CD4-positive, alpha-beta T cell treated with Interleukin-17A for 1 hour (primary cell): ENCODE measurements at places on chromosomes 12 and 14.
A peak's percentile ranks its signal among the peaks of the same experiment; 100 is the strongest.

DNA sequence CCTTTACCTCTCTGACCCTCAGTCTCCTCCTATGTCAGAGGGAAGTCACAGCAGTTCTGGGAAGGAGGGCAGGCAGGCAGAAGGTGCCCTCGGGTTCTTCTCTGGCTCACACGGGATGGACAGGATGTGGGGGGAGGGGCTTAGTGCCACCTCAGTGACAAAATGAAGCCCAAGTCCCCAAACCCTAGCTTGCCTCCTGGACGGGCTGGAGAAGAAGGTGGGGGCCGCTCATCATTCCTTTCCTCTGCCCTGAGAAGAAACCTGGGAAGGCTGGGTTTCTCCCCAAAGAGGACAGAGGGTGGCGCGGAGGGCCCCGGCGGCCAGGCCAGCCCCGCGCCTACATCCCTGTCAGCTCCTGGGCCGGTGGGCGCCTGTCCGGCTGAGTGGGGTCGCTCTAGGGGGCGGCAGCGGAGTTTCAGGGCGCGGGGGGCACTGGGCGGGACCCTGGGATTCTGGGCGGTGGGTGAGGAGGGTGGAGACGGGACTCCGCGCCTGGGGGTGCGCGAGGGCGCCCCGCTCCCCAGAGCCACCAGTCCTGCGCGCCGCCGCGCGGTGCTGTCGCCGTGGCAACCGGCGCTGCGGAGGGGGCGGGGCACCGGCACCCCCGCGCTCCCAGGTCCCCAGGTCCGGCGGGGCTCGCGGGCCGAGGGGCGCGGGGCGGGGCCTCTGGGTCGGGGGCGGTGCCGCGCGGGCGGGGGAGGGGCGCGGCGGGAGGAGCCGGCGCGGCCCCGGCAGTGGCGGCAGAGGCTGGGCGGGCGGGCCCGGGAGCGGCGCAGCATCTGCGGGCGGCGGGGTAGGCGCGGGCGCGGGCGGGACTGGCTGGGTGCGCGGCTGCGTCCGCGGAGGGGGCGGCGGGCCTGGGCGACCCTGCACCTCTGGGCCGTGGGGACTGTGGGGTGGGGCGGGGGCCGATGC is at the start of gene TMEM121:
TSS of gene TMEM121 (plus strand) at position 723 of the 915 bp plus-strand sequence. CDS start 2,252 bp downstream, outside the sequence.
- DNase-seq, result peak; percentile 60

GRCh38 chr12:75170640-75171185 is 38.9 kb downstream of the KCNC2 start:
- DNase-seq, result no peak

GRCh38 chr12:109009766-109010165 is 11.1 kb downstream of the SVOP start:
- DNase-seq, result no peak

DNA sequence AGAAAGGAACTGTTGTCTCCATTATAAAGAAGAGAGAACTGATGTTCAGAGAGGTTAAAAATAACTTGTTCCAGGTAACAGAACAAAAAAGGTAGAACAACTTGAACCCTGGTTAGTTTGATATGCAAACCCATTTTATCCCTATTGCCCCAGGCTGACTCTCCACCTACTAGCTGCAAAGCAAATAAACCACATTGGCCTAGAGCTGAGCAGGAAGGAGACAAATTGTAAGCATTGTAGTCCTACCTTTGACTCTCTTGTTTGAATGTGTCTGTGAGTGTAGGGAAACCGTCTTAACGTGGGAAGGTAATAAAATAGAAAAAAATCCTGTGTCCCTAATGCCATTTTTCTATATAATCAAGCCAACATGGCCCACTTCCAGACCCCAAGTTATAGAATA is 126.4 kb downstream of the CCER1 start:
- DNase-seq, result no peak

DNA sequence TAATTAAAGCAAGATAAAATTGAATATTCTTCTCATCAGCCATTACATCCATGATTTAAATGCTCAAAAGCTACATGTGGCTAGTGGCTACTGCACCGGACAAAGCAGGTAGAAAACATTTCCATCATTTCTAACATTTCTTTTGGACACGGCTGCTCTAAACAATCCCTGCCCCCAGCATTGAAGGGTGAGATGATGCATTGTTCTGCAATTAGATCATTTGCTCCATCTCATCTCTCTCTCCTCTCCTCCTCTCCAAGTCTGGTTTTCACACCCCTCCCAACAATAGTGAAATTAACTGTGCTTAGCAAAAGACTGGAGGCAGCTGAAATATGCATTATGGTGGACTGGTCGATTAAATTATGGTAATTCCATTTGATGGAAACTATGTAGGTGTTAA is 288.5 kb downstream of the KSR2 start:
- DNase-seq, result no peak

DNA sequence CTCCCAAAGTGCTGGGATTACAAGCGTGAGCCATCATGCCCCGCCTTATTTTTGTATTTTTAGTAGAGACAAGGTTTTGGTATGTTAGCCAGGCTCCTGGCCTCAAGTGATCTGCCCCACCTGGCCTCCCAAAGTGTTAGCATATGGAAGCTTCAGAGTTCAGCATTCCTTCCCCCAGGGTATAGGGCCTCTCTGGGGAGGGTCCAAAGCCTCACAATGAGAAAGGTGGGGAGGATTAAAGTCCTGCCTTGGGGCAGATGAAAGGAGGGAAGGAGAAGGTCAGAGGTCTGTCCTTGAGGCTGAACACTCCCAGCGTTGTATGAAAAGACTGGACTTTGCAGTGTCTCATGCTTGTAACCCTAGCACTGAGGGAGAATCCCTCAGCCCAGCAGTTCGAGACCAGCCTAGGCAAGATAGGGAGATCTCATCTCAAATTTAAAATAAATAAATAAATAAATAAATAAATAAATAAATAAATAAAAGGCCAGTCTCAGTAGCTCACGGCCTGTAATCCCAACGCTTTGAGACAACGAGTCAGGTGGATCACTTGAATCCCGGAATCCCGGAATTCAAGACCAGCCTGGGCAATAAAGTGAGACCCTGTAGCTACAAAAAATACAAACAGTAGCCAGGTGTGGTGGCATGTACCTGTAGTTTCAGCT is 22.0 kb upstream of the RCOR1 start:
- no peak for DNase-seq

GRCh38 chr14:74244115-74244514 is 4.9 kb downstream of the VSX2 start:
- no peak for DNase-seq

GRCh38 chr12:125633686-125634085 is 568.5 kb downstream of the AACS start:
- no peak for DNase-seq

DNA sequence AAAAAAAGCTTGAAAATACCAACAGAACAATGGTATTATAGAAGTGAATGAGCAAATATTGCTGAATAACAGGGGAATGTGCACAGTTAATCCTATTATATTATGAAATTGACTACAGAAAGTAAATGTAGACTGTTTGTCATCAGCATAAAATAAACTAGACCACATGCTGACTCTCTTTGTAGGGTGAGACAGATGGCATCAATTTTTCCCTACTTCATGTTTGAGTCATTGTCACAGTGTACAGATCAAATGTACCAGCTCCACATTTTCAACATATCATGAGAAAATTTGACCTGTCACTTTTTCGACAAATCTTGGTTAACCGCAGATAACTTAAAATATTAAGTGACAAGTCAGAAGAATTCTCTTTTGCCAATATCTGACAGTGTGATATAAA is 421.0 kb downstream of the RPL10L start:
- DNase-seq, result no peak

- DNase-seq, result no peak
These were observed 22.0 kb downstream of the USP15 start for GRCh38 chr12:62282057-62282774.

GRCh38 chr14:94019329-94019728 is 6.8 kb upstream of the OTUB2 start:
- no peak for DNase-seq

- no peak for DNase-seq
These were observed 61.1 kb downstream of the NINJ2 start for GRCh38 chr12:601976-602699.

- no peak for DNase-seq
These were observed 10.9 kb downstream of the LRTM2 start for GRCh38 chr12:1830981-1831963.

DNA sequence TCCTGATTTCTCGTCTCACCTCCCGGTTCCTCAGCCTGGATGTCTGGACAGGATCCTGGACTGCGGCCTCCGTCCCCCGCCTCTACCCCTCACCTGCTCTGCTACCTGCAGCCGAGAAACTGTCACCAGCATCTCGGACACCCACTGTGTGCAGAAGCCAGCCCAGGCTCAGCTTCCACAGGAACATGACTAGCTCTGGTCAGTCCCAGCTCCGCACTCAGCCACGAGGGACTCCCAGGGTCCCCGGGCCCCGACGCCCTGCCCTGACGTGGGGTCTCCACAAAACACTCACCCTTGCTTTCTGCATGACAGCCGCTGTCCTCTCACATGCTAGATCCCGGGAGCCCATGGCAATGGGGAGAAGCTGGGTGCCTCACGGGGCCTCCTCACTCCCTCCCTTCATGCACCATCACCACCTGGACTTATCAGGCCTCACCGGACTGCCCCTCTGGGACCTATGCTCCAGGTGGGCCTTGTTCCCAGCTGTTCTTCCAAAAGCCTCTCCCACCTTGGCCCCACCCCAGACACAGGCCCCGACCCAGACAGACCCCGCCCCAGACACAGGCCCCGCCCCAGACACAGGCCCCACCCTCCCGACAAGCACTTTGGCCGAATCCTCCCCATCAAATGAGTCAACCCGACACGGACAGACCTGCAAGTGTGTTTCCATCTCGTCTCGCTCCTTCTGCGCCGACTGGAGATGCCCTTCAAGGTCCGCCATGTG is 26.9 kb upstream of the ANKLE2 start:
- no peak for DNase-seq

- no peak for DNase-seq
These were observed 81.9 kb downstream of the NINJ2 start for GRCh38 chr12:581321-581720.

GRCh38 chr12:18430425-18431048 is 169.2 kb downstream of the PIK3C2G start:
- no peak for DNase-seq

DNA sequence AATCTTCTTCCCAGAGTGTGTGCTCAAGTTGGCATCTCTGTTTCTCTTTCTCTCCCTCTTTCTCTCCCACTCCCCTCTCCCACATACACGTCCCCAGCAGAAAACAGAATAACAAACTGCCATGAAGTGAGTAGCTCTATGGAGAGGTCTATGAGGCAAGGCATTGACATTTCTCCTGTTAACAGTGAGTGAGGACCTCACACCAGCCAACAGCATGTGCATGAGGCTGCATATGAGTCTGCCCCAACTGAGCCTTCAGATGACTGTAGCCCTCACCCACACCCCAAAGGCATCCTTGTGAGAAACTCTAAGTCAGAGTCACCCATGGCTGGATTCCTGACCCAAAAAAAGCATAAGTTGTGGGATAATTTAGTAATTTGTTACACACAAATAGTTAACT is 50.4 kb downstream of the MAGOHB start:
- DNase-seq, result no peak
